HuH-7 (cell line): ENCODE measurements at places on chromosomes 16 and 17.

GRCh38 chr16:57798953-57799599, 3.2 kb downstream of the KIFC3 start:
- no peak for DNase-seq

- no peak for DNase-seq
Measured at GRCh38 chr16:11056090-11056992, 112.0 kb downstream of the CLEC16A start.

DNA sequence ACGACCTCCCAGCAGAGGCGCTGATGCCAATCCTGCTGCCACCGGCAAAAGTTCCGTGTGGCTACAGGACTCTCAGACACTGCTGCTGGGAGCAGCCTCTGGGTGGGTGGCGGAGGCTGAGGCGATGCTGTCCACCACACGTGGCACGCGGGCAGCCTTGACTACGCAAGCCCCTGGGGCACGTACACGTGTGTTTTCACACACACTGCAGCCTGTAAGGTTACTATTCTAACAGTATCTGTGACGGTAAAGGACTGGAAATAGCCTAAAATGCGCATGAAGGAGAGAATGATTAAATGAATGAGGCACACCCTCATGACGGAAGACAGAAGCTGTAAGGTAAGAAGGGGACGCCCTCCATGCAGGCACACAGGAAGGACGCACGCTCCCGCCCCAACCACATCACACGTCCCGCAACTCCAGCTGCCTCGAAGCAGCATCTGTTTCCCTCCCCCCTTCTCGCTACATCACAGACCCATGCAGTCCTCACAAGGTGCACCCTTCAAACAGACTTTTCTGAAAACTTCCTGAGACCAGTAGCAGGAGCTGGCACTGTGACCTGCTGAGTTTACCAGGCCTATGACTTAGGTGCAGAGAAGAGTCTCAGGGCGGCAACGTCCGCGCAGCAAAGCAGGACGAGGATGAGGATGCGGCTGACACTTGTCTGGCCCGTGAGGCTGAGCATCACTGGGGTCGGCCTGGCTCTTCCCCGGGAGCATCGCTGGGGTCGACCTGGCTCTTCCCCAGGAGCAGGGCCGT, 28.7 kb upstream of the FASN start:
- DNase-seq: no peak

GRCh38 chr17:40978575-40979151, 5.5 kb downstream of the KRT40 start:
- no peak for DNase-seq

- DNase-seq: no peak
Measured at GRCh38 chr16:79595931-79596450, 4.5 kb downstream of the MAF start.

- no peak for DNase-seq
Measured at GRCh38 chr17:67058036-67058435, 13.7 kb downstream of the CACNG1 start.

- no peak for DNase-seq
Measured at GRCh38 chr16:63960321-63960720, 1161.5 kb downstream of the CDH11 start.

GRCh38 chr17:50279181-50279526, 4.9 kb downstream of the TMEM92 start:
- no peak for DNase-seq

DNA sequence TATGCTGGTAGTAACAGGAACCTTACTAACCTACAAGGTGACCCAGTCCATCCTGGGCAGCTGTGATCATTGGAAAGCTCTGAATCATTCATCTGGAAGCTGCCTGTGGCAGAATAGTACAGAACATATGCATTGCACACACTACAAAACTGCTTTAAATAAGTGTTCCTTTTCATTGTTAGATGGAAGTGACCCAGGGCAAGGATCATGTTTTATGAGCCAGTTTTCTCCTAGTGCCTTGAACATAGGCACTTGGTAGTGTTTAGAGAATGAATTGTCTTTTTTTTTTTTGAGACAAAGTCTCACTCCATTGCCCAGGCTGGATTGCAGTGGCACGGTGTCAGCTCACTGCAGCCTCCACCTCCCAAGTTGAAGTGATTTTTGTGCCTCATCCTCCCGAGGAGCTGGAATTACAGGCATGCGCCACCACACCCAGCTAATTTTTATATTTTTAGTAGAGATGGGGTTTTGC, 55.4 kb downstream of the TENT4B start:
- DNase-seq: no peak

GRCh38 chr16:55212791-55213190, 111.2 kb upstream of the IRX6 start:
- no peak for DNase-seq

GRCh38 chr16:64390102-64390501, 731.8 kb downstream of the CDH11 start:
- DNase-seq: no peak

GRCh38 chr17:82384730-82385481, 13.3 kb downstream of the UTS2R start:
- DNase-seq: no peak

- DNase-seq: no peak
Measured at GRCh38 chr17:81075307-81075706, 40.4 kb downstream of the BAIAP2 start.

DNA sequence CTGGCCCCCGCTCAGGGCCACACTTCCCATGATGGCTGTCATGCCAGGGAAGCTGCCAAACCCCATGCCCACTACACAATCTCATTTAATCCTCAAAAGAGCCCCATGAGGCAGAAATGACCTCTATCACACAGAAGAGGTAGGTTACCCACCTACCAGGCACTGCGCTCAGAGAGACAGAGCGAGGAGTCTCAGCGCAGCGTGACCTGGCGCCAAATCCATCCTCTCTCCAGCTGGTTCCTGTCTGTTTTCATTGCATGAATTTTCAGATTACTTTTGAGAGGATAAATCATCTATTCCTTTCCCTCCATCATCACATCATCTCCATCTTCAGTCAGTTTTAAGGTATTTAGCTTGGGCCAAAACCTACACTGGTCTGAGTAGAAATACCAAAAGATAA, 101.5 kb upstream of the DNAH17 start:
- no peak for DNase-seq

GRCh38 chr16:49738832-49739231, 117.1 kb downstream of the ZNF423 start:
- no peak for DNase-seq

DNA sequence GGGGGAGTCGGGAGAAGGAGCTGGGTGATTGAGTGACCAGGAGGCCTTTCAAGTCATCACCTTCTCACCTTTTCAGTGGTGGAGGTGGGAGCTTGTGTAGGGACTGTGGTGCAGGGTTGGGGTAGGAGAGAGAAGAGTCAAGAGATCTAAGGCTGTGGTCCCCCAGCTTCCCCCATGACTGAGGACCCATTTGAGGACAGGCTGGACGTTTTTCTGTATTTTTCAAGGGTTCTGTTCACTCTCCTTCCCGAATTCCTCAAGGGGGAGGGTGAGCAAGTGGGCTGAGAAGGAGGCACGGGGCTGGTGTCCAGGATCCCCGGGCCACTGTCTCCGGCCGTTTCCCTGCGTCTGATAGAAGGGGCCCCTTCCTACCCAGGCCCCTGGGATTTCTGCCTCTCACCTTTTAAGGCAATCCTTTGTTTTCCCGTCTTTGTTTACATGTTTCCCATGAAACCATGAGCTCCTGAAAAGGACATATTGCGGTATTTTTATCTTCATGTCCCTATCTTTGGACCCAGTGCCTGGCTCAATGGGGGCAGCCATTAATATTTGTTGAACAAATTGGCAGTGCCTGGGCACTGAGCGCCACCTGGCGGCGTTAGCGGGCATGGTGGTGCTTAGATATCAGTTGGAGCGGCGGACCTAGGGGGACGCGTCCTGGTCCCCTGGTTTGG, 9.2 kb upstream of the CD300A start:
- peak; percentile 76 for DNase-seq

GRCh38 chr17:17874478-17874877, 37.7 kb upstream of the SREBF1 start:
- no peak for DNase-seq

GRCh38 chr16:58733248-58733670, 857 bp downstream of the GOT2 start:
- DNase-seq: peak; percentile 26

DNA sequence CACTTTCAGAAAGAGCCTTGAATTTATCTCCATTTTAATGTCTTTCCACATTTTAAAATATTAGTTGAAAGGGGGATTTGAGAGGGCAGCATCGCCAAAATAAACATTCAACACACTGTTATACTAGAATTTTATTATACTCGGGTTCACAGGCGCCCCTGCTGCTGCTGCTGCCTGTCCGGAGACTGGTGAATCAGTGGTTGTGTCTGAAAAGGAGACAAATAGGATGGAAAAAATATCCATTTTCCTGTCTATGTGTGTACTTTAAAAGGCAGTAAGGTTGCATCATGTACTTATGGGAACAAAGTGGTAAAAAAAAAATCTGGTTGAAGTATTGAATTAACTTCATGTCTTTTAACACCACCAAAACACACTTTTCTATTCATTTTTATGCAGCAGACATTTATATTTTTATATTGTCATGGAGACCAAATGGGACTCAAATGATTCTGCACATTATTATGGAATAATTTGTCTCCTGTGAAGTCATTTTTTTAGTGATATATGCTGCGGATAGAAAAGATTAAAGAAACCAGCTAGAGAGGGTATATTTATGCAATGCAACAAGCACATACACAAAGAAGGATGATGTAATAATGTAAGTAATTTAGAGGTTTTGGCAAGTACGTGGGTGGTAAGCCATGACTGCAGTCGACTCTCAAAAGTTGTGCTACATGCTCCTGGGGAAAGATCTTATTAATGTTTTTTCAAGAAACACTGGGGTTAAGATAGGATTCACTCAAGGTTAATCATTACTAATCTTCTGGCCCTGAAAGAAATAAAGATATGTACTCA, 759.0 kb upstream of the SOX9 start:
- DNase-seq: no peak

DNA sequence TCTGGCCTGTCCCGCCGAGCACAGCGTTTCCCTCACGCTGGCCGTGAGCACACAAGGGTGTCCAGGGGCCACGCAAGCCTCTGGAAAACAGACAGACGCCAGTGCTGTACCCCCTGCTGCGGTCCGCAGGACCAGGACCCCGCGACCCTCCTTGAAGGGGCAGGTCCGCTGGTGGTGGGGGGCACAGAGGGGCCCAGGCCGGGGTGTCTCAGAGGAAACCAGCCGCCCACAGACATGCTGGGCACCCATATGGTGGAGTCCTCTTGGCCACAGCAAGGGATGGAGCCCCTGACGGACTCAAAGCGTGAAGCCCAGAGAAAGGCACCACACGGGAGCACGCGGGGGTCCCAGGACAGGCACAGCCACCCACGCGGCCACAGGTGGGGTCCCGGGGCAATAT, 34.4 kb downstream of the METRNL start:
- DNase-seq: no peak

DNA sequence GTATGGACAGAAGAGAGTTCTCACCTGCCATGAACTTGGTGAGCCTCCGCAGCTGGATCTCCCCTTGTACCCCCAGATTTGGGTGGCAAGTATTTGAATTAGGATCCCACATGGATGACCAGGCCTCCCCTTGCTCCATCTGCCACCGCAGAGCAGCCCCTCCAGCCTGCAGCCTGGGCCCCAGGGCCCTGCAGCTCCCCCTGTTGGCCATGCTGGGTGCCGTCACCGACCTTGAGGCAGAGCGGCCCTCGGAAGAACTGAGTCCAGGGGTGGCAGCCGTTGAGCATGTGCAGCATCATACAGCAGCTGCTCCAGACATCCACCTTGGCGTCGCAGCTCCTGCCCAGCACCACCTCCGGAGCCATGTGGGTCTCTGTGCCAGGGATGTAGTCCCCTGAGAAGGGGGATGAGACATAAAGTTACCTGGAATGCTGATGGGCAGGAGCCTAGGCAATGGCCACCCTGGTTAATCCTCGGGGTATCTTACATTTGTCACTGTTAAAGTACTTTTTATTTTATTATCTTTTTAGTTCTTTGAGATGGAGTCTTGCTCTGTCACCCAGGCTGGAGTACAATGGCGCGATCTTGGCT, 9.0 kb upstream of the SPATA32 start:
- peak; percentile 84 for DNase-seq

- no peak for DNase-seq
Measured at GRCh38 chr17:78342449-78343186, 17.3 kb downstream of the SOCS3 start.

- DNase-seq: peak; percentile 44
Measured at GRCh38 chr17:50884439-50885311, 18.5 kb upstream of the TOB1 start.

- DNase-seq: no peak
Measured at GRCh38 chr16:2257726-2258125, 6.3 kb upstream of the ECI1 start.

- no peak for DNase-seq
Measured at GRCh38 chr16:59013930-59014329, 279.8 kb upstream of the GOT2 start.

DNA sequence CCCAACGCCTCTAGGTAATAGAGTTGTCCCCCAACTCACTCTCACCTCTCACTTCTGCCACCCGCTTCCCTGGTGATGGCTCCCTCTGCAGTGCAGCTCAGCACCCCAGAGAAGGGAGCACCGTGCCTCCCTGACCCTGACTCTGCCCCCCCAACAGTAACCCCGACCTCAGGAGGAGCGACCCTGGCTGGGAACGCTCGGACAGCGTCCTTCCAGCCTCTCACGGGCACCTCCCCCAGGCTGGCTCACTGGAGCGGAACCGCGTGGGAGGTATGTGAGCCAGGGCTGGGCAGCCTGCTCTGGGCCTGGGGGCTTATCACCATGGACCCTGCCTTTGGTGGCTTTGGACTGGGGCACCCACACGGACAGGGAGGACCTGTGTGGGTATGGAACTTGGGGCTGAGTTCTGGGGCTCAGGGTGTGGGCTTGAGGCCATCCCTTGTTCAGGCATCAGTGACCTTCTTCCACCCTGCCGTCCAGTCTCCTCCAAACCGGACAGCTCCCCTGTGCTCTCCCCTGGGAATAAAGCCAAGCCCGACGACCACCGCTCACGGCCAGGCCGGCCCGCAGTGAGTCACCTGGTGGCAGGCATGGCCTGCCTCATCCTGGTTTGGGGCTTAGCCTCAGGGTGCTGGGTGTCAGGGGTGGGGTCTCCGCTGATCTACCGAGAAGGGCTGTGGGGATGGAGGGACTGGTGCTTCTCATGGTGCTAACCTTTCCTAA, 6.7 kb upstream of the C17orf107 start:
- no peak for DNase-seq

GRCh38 chr16:82317411-82318167, 147.6 kb upstream of the MPHOSPH6 start:
- no peak for DNase-seq
